ENCODE measurements at places on chromosomes 16 and 17.

DNA sequence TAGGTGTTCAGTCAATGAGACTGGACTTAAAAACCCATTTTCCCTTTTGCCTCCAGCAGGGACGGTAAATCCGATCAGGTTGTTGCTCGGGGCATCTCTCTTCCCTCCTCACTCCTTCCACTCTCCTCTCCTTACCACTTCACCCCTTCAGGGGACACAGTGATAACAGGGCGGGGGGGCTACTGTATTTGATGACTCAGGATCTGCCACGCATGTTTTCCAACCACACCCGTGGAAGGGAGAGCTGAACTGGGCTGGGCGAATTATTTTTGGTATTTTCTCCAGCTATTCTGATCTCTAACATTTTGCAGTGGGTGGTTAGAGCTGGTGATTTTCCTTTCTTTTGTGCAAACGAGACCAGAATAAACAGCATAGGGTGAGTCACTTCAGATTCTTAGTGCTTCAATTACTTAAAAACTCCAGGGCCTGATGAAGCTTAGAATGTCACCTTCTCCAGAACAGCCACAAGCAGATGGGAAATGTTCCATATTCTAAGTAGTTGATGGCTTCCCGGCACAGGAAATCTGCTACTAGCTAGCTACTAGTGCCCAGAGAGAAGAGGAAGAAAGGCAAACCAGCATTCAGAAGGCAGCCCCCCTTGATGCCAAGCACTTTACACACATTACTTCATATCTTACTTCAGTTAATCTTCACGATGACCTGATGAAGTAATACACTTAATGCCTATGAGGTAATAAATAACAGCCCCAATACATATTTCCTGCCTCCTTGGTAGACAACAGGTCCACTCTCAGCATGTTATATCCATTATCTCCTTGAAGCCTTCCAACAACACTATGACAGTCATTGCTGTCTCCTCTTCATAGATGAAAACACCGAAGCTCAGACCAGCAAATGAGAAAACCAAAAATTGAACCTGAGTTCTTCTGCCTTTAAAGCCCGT, 74.1 kb downstream of the ASIC2 start:
- DNase-seq = no peak

GRCh38 chr17:15307710-15308111, 33.7 kb downstream of the TEKT3 start:
- DNase-seq = no peak

GRCh38 chr16:69514356-69514755, 51.4 kb upstream of the NFAT5 start:
- no peak for DNase-seq

DNA sequence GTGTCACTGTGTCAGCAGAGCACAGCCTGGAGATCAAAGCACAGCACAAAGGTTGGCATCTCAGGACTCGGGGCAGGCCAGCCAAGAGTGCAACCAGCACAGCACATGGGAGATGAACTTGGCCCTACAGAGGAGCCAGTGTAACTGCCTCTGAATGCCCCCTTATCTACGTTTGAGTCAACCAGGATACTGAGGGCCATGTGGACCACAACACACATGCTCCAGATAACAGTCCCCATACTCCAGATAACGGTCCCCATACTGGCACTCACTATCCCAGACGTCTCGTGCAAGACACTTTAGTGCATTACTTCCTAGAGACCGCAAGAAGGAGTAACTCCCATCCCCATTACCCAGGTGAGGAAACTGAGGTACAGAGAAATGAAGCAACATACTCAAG, 88.2 kb downstream of the XYLT1 start:
- no peak for DNase-seq

- no peak for DNase-seq
These were observed 247.4 kb downstream of the SHISA9 start for GRCh38 chr16:13148836-13149235.

- no peak for DNase-seq
These were observed 18.7 kb upstream of the MC1R start for GRCh38 chr16:89899879-89900481.

DNA sequence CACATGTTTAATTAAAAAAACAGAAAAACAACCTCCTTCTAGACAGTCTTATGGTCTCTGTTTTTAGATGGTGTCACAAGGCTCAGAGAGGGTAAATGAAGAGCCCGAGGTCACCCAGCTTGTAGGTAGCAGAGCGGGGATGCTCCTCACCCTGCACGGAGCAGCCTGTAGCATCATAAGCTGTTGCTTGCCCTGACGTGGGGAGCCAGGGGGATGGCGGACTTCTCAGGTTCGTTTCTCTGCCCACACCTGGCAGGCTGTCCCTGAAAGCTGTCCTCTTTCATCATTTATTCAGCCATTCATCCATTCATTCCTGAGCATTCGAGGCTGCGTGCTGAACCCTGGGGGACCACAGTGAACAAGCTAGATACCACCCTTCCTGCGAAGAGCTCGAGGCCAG, 75.7 kb upstream of the KSR1 start:
- no peak for DNase-seq

- DNase-seq = no peak
These were observed 41.6 kb downstream of the DCAKD start for GRCh38 chr17:45009676-45010467.

GRCh38 chr17:2120586-2121335, 65.9 kb downstream of the HIC1 start:
- no peak for DNase-seq

- DNase-seq = no peak
These were observed 116.4 kb upstream of the ZNF750 start for GRCh38 chr17:82956146-82956725.

GRCh38 chr16:249431-249830, 14.8 kb downstream of the FAM234A start:
- DNase-seq = no peak

DNA sequence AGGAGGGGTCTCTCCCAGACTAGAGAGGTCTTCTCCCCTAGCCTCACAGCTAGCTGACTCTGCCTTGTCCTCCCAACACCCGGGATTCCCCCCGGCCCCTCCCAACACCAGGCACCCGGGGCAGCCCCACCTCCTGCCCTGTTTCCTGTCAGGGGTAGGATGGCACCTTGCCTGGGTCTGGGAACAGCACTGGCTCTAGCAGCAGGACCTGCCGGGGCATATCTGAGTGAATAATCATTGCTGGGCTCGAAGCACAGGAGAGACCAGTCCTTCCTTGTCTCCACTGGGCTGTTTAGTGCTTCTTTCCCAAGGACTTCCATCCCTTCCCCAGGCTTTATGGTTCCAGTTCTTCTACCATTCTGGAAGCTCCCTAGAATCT, 25.7 kb downstream of the MINK1 start:
- DNase-seq = no peak
